ENCODE measurements at places on chromosomes 7 and 10.

DNA sequence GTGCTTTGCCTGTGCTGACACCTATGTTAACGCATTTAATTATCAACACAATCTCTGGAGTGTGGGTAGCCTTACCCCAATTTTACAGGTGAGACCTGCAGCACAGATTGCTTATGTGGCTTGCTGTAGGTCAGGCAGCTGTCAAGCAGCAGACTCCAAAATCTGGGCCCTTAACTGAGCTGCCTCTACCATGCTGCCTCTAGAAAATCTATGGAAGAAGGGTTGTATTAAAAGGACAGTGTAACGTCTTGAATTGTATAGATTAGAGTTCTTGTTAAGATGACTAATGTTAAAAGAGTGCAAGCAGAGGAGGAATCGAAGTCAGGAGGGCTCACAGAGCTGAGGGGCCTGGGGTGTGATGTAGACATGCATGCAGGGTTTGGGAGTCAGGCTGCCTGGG lies 1.2 kb upstream of the PON3 start:
- DNase-seq: no peak

DNA sequence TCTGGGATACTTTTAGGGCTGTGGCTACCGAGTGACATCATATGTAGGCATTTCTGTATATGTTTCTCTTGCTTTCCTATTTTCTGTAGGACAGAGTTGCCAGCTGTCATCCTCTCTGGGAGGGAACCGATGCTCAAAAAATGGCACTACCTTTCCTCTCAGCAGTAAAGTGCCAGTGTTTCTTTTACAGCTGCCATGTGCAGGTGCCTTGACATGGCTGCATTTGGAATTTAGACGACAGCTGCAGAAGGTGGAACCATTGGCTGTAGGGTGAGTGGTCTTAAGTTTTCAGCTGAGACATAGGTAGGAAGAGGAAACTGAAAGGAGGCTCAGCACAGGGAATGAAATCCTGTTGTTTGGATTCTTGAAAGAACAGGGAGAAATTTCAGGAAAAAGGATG lies 20.2 kb upstream of the RPA3 start:
- no peak for DNase-seq

- DNase-seq: peak; percentile 53
These were observed 803 bp downstream of the RAPGEF5 start for GRCh38 chr7:22356010-22356691.

DNA sequence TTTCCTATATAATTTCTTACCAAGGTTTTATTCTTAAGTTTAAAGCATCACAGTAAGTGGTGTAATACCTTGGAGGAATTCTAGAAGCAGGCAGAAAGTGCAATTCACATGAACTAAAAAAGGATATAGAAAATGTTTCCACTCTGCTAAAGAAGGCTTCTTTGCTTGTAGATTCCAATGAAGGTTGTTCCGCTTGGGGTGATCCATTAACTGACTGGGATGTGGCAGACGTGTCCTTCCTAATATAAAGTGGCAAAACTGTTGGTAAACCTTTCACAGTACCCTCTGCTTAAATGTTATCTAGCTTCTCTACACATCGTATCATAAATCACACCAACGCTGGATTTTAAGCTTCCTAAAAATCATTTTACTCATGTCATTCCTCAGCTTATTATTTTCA lies 2.3 kb downstream of the ZC3HC1 start:
- DNase-seq: no peak

DNA sequence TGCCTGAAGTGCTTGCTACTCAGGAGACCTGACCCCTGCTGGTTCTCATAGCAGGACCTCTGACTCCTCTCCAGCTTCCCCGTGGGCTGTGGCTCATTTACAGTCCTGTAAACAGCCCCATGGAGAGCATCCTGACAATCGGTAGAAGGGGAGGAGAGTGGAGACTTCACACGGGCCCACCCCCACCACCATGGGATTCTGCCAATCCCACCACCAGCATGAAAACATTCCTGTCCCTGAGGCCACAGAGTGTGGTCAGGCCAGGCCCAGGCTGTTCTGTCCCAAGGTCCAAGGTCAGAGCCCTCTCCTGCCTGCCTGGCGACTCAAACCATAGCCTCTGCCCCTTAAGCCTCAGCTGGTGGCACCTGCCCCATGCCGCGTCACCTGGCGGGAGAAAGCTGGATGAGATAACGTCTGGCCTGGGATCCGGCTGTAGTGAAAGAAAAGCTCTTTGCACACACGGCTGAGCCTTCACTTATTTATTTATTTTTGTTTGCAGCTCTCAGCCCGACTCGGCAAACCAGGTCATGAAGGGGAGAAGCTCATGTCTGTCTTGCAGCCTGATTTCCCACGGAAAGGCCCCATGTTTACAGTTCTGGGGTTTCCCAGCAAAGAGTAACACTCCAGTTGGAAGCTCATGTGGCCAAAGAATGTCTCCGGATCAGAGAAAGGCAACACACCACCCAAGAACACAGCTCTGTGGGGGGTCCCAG lies 293.6 kb upstream of the ZMIZ1 start:
- no peak for DNase-seq

DNA sequence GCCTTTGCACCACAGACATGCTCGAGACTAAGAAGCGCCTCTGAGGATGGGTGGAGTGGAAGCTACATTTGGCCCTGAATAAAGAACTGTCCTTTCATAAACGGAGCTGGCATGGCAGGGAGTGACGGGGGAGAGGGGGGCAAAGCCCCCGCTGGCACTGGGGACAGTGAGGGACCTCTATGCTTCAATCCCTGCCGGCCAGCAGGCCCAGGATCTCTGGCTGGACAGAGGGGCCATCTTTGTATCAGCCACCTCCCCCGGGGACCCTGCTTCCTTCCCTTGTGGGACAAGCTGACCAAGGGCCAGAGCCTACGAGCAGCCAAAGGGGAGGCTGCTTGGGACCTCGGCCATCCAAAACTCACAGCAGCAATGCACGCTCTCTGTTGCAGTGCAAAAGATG lies 28.2 kb upstream of the ECHDC3 start:
- no peak for DNase-seq

- DNase-seq: no peak
These were observed 227.5 kb upstream of the YAE1 start for GRCh38 chr7:39338716-39339115.

DNA sequence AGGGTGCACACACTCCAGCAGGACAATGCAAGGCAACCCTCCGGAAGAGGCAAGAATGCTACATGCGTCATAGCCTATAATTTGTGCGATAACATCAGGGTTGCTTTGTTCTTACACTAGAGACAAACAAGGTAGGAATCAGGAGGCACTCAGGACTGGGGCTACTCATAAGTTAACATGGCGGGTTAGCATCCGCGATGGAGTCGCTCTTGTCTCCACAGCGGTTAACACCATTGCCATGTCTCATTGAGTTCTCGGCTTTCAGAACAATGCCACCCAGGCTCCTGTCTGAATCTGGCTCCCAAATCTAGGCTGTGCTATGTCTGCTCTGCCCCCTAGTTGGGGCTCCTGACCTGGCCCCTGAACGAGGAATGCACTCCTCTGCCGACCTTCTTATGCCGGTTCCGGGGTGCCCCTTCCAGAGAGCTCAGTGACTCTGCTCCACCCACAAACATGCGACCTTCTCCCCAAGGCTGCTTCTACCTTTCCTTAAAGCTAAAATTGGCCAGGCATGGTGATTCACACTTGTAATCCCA lies 24.9 kb upstream of the SLF2 start:
- DNase-seq: no peak

GRCh38 chr7:53504914-53505313 lies 469.5 kb downstream of the POM121L12 start:
- DNase-seq: no peak

DNA sequence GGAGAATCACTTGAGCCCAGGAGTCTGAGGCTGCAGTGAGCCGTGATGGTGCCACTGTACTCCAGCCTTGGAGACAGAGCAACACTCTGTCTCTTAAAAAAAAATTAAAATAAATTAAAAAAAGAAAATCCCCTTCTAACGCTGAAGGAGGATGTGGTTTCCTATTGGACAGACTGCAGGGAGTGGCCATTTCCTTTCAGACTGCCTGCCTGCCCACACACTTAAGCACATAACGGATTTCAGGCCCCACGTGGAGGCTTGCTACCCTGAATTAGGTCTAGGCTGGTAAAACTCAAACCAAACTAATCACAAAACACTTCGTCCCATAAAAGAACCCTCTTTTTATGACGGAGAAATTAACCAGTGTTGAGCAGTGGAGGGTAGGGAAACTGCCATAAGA lies 34.0 kb downstream of the GATA3 start:
- peak; percentile 21 for DNase-seq

DNA sequence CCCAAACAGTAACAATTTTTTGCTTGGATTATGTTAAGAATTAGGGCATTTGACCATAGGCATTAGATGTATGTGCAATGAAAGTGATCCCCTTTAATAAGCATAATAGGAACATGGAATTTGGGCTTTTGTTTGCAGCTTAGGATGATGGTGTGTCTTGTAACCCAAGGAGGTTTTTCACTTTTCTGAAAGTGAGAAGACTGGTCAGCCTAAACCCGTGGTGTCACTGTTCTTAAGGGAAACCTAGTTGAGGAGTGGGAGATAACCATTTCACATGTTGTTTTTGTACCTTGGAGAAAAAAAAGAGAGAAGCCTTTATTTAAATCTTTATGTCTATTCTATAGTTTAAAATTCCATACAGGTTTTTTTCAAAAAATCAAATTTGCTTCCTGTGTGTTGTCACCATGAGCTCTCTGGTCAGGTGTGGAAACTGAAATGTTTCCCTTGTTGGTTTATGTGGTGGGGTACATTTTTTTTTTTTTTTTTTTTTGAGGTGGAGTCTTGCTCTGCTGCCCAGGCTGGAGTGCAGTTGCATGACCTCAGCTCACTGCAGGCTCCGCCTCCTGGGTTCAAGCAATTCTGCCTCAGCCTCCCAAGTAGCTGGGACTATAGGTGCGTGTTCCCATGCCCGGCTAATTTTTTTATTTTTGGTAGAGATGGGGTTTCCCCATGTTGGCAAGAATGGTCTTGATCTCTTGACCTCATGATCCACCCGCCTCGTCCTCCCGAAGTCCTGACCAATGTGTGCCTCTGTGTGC lies 7.7 kb downstream of the CCM2 start:
- no peak for DNase-seq

- peak; percentile 64 for DNase-seq
These were observed 302.6 kb downstream of the KLF6 start for GRCh38 chr10:3482200-3482993.

DNA sequence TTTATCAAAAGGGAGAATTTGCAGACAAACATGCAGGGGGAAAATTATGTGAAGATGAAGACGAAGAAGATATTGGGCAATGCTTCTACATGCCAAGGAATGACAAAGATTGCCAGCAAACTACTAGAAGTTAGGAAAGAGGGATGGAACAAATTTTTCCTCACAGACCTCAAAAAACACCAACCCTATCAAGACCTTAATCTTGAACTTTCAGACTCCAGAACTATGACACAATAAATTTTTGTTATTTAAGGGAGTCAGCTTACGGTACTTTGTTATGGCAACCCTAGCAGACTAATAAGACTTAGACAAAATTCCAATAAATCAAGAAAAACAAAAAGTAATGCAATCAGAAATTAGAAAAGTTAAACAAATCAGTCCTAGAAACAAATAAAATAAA lies 280.0 kb upstream of the GNAI1 start:
- DNase-seq: no peak

DNA sequence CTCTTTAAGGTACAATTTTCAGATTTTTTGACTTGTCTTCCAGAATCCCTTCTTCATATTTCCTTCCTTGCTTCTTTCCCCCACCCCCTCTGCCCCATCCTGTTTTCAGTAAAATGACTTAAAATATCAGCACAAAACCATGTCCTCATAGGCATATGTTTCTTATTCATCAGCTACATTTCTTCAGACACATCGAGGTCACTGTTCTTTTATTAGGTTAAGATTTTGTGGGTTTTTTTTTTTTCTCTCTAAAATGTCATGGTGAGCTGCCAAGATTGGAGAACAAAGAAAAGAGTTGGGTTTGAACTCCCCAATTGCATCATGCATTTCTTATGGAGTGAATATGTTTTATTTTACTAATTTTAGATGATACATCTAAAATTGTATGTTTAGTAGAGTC lies 35.8 kb downstream of the LAMB4 start:
- DNase-seq: no peak

GRCh38 chr10:102645388-102645740 lies 1.1 kb downstream of the TRIM8 start:
- DNase-seq: peak; percentile 57

DNA sequence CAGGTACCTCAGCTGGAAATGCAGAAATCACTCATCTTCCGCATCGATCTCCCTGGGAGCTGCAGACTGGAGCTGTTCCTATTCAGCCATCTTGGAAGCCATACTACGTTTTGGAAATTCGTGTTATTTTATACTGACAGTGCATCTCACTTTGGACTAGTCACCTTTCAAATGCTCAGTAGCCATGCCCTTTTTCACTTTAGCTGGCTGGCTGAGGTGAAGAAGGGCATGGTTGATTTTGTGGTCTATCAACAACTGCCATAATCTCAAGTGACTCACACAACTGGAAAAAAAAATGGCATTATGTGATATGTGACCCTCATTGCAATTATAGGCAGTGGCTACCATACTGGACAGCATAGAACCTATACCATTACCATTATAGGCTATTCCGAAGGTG lies 100.5 kb downstream of the CCDC71L start:
- no peak for DNase-seq

Data from DND-41 (cell line).